ENCODE measurements at places on chromosomes 12 and 14. TPM values are rescaled to one million over a fixed set of nuclear protein-coding genes. Genes with fewer than 3 reads are reported as not detected.

DNA sequence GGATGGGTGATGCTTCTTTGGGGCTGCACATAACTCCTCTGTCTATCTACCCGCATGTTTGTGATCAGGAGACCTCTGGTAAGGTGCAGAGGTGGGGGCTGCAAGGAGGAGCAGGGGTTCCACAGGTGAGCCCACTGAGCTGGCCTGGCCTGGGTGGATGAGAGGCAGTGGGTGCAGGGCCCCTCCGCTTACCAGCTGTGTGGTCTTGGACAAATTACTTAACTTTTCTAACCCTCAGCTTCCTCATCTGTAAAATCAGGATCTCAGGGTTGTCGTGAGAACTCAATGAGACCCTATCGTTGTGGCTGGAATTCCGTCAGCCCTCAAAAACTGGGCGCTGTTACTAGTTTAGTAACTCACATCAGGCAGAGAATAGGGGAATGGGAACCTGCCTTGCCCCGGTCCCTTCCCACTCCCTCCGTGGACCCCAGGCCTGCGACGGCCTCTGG lies 7.5 kb downstream of the PTPN6 start:
- no peak for DNase-seq

DNA sequence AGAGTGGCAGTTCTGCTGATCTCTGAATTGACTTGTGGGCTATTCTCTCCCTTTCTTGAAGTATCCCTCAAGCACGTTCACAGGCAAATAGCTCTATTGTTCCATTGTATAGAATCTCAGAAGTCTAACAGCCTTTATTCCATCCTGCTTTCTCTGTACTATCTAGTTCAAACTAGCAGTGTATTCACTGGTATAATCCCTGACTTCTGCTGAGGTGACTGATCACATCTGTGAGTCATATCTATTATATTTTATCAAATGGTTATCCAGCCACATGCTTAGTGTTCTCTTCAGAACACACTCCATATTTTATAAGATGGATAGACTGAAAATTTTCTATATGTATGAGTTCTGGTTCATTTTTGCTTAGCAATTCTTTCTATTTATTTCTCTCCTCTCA lies 866.1 kb downstream of the C12orf50 start:
- DNase-seq, result no peak

DNA sequence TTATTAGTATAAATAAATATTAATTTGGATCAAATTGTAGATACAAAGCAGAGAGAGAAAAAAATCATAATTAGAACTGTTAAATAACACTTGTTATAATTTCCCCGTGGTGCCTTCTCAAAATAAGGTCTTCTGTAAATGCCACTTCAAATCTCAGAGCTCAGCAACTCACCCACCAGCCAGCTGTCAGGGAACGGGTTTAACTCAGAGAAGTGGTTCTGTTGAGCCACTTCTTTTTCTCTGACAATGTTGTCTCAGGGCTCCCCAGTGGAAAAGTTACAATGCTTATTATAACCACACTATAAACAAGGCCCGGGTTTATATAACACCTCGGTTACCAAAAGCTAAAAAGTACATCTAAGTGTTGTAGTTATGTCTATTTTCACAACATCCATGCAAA lies 452.6 kb downstream of the GLT1D1 start:
- no peak for DNase-seq

- no peak for DNase-seq
Observed at GRCh38 chr14:98684468-98684867, 587.5 kb downstream of the BCL11B start.

DNA sequence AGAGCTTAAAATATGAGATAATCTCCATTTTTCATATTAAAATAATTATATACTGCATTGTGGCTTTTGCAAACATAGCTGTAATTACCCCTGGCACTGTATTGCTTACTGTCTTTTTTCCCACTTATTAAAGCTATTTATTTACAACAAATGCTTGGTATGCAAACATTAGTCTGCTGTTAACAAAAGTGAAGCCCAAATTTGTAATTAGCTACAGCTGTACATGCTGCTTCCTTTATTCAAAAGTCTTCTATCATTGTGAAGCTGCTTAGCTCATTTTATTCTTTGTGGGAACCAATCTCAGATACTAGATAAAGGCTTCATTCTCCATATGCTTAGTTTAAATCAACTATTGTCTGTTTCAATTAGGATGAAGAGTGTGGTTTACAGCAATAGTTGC lies 425.8 kb upstream of the FOXG1 start:
- DNase-seq, result no peak

- DNase-seq, result no peak
Observed at GRCh38 chr14:81329640-81330381, 70.3 kb downstream of the STON2 start.

- DNase-seq, result no peak
Observed at GRCh38 chr12:6551496-6552139, 4.2 kb downstream of the IFFO1 start.

- DNase-seq, result no peak
Observed at GRCh38 chr12:67910360-67911274, 78.6 kb upstream of the IFNG-AS1 start.

GRCh38 chr12:25692115-25693035 lies 139.3 kb upstream of the LMNTD1 start:
- DNase-seq, result no peak

DNA sequence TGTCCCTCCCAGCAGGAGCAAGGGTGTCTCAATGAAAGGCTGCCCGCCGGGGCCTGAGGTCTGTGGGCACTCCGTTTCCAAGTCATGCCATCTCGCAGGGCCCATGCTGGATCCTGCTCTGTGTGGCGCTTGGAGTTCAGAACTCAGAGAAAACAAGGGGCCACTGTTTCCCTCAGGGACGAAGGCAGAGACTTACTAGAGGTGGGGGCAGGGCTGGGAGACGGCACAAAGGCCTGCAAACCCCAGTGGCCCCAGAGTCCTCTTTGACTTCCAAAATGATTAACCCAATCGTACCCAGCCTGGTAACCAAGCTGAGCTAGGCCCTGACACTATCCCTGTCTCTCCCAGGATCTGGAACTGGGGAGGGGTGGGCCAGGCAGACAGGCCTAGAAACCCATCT lies 95.8 kb downstream of the ITPK1 start:
- no peak for DNase-seq

DNA sequence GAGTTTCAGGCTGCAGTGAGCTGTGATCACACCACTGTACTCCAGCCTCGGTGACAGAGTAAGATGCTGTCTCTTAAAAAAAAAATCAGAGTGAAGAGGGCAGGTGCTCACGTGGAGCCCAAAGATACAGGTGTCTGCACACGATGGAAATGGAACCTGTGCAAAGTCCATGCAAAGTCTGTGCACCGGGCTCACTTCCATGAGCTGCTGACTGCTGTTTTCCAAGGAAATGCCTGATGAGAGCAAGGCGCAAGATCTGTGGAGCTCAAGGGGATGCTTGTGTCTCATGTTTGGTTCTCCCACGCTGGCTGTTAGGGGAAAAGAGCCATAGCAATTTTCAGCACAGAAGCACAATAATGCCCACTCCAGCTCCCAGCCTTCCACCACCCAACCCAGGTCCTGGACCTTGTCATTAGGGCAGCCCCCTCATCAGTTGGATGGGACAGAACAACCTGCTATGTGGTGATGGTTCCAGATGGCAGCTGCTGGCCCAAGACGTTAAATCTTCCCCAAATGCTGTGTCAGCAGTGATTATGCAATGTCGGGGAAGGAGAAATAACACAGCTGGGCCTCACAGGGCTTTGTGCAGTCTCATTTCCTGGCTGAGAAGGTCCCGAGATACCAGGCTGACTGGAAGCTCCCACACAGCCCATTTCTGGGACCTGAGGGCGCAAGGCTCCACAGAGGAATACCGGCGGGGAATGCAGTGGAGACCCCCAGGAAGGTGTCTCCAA lies 27.9 kb upstream of the DICER1 start:
- no peak for DNase-seq

DNA sequence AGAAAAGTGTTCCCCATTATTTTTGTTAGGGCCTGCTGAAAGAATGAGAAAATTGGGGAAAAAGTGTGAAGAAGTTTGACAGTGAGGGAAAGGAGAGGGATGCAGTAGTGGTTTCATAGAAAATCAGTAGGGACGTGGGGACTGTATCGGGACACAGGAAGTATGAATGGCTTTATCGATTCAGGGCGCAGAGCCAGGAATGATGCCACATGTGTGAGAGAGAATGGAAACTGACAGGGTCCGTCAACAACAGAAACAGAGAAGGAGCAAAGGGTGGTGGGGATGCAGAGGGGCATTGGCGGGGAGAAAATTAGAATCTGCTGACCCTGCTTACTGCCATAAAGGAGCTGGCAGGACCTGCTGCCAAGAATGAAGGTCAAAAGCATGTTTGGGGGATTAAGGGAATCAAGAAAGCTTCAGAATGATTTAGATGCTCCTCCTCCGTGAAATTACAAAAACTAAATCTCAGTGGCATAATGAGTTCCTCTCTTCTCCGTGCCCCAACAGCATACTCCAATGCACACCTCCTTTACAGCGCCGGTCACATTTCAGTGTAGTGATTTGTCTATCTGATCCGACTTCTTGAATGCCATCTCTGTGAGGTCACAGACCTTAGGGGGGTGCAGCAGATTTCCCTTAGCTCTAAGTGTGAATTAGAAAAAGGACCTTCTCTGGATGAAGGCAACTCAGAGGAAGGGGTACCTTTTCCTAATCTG lies 92.6 kb downstream of the EMP1 start:
- DNase-seq, result no peak

GRCh38 chr12:128637642-128638606 lies 185.8 kb downstream of the SLC15A4 start:
- DNase-seq, result no peak

- no peak for DNase-seq
Observed at GRCh38 chr14:94935706-94936300, 165.9 kb upstream of the GSC start.

DNA sequence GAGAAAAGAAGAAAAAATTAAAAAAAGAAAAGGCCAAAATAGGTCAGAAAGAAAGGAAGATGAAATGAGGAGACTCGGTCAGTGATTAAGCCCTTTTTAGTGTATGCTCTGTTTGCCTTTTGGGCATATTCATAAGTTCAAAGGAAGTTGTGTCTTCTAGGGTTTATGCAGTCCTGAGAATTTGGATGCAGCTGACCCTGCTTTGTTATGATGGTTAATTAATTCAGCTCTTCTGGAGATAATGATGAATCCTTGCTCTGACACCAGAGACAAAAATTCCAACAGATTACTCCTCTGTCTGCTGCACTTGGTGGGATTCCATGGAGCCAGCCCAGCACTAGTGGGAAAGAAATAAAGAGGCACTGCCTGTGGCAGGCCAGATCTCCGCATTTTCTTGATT lies 4.5 kb upstream of the SLC7A8 start:
- no peak for DNase-seq

DNA sequence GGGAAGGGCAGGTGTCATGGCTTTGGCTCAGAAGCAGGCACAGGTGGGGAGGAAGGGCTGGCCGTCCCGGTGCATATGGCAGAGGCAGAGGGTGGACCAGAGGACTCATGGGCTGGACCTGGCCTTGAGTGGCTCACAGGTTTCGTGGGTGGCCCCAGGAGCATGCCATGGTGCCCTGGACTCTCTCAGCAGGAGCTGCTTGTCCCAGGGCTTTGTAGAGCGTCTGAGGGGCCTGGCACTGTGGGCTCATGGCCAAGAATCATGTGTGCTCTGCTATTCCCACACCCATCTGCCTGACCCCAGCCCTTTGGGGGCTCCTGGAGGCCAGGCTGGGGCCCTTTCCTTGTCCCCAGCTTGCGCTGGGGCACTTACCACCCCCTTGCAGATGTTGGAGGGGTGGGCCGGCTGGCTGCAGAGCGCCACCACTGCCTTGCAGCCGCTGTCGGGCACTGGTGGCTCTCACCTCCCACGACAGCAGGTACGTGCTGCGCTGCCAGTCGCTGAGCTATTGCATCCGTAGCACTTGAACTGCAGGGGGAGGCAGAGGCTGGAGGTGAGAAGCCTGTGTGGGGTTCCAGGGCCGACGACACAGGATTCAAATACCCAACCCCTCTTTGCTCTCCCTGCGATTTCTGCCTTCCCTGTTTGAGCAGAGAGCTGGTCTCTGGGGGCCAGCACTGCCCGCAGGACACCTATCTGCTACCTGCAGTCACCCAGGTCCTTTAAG lies 187.4 kb upstream of the PRMT8 start:
- peak; percentile 86 for DNase-seq

SOAT2 gene
- not detected for total RNA-seq

APOF gene
- total RNA-seq, result not detected

STYK1 gene
- 0.37 TPM for total RNA-seq

NFE2 gene
- total RNA-seq, result 1.5 TPM

MAP3K12 gene
- total RNA-seq, result 26.6 TPM

Measured in H9 (cell line).